ENCODE measurements at places on chromosomes 7 and 10.

- DNase-seq = no peak
These were observed 213.8 kb downstream of the DNAJB6 start for GRCh38 chr7:157550300-157551275.

- no peak for DNase-seq
These were observed 37.2 kb upstream of the TARP start for GRCh38 chr7:38310591-38311101.

DNA sequence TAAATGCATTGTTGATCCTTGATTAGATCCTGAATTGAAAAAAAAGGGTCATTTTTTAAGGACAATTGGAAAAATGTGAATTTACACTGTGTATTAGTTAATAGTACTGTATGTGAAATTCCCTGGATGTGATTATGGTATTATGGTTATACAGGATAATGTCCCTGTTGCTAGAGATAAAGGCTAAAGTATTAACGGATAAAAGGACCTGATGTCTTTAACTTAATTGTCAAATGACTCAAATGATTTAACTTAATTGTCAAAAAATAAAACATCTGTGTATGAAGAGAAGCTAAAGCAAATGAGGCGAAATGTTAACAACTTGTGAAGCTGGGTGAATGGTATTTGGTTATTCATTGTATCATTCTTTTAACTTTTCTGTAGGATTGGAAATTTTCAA is 48.8 kb downstream of the SUFU start:
- no peak for DNase-seq

- DNase-seq = no peak
These were observed 148.2 kb downstream of the CHN2 start for GRCh38 chr7:29342761-29343160.

- no peak for DNase-seq
These were observed 39.0 kb downstream of the SVIL start for GRCh38 chr10:29595636-29596225.

DNA sequence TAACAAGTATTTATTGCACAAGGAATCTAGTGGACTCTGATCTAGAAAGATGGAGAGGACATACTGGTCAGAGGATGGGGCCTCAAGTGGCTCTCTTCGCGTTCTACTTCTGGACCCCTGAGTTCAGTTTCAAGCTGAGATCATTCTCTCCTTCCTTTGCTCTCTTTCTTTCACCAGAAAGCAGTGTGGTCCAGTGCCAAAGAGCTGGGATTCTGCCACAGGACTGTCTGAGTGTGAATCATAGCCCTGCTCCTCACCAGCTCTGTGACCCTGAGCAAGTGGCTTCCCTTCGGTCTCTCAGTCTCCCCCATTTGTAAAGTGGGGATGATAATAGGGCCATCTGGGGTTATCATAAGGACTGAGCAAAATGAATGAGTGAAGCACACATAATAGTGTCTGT is 715.2 kb downstream of the SUGCT start:
- no peak for DNase-seq

DNA sequence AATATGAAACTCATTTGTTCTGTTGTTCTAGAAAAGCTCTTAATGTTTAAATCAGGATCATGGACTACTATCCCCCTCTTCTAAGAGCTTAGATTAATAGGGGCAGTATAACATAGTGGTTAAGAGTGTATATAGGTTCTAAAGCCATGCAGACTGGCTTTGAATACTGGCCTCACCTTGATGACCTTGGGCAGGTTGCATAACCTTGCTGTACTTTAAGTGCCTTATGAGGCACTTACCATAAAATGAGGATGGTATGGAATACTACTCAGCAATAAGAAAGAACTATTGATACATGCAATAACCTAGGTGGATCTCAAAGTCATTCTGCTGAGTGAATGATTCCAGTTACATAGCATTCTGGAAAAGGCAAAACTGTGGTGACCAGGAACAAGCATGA is 53.6 kb downstream of the GBF1 start:
- no peak for DNase-seq

- DNase-seq = no peak
These were observed 168.4 kb upstream of the IMMP2L start for GRCh38 chr7:111730476-111731300.

- DNase-seq = no peak
These were observed 884.4 kb upstream of the CELF2 start for GRCh38 chr10:10133281-10133680.
